Activated CD8-positive, alpha-beta memory T cell treated with anti-CD3 and anti-CD28 coated beads for 24 hours (primary cell): ENCODE measurements at places on chromosomes 1 and 21.

DNA sequence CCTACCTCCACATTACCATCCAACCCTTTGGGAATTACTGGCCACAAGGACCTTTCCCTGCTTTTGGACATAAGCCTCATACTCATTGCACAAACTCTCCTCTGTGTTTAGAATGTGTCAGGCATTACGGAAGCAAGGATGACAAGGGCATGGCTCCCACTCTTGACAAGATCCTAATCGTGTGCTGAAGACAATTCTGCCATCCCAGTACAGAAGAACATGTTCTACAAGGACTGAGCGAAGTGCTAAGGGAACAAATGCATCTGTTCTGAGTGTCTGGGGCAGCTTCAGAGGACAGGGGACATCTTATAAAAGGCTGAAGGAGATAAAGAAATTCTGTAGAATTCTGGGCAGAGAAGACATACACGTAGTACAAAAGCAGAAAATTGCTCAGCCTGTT, 378.5 kb upstream of the CAMK1G start:
- no peak for DNase-seq

GRCh38 chr1:94244816-94245215, 7.4 kb upstream of the ARHGAP29 start:
- no peak for DNase-seq

- no peak for DNase-seq
Observed at GRCh38 chr1:200035956-200036618, 8.6 kb downstream of the NR5A2 start.

- peak; percentile 73 for DNase-seq
Observed at GRCh38 chr1:116826818-116827606, 72.8 kb downstream of the CD2 start.

GRCh38 chr1:28540651-28541050, 12.2 kb upstream of the TRNAU1AP start:
- DNase-seq: no peak

GRCh38 chr1:65558215-65558614, 137.7 kb downstream of the LEPR start:
- no peak for DNase-seq

DNA sequence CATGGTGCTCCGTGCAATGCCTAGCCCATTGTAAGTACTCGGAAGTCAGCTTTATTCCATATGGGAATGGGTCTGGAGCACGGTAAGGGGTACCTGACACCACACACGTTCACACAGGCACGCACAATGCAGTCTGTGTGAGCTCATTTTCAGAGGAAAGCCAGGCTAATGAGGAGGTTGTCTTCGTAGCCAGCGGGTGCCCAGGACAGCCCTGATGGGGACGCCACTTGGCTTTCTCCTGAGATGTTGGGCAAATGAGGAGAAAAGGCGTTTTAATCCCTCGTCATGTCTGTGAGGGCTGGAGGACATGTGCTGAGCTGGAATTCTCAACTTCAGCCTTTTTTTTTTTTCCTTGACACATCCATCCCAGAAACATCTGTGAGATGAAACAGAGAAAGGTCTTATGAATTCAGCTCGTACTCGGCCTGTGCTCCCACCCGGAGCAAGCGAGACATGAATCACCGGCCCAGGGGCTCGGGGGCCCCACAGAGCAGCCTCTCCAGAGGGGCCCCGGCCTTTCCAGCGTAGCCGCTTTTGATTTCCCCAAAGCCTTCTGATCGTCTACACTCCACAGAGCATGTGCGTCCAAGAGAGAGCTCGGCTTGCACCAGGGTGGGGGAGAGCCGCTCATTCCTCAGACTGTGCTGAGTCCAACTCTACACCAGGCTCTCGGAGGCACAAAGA, 125.1 kb downstream of the EPHB2 start:
- no peak for DNase-seq

GRCh38 chr1:87684713-87685205, 356.1 kb downstream of the LMO4 start:
- no peak for DNase-seq

DNA sequence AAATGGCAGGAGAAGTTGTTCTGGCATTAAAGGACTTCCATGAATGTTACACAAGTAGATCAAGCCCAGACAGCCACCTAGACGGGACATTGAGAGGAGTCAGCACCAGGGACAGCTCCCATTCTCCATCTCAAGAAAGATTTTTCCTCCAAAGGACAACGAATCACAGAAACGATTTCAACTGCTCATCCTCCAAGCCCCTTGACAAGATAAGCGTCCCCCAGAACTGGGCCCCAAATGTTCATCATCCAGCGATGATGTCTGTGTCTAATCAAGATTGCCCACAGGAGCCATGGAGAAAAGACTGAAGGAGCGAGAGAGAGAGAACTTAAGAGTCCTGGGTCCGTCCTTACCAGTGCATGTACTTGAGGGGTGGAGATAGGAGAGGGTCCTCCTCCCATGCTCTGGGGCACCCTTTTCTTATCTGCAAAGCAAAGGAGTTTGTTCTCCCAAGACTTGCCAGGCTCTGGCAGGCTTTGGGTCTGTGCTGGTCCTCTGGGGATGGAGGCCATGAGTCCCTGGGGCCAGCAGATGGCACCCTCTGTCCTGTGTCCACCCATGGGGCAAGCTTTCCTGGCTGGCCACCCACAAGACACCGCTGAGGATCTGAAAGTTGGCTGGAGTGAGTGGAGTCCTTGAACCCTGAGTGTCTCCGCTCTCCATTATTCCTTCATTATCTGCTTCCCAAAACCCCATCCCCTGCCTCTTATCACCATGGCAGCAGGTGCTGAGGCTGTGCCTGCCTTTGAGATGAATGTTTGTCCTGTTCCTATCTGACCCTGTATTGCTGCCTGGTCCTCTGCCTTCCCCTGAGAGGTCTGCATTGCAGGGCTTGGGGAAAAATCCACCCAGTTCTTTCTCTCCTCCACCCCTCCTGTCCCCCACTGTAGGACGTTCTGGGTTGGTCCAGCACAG, 164.6 kb downstream of the ACTL8 start:
- DNase-seq: peak; percentile 38

DNA sequence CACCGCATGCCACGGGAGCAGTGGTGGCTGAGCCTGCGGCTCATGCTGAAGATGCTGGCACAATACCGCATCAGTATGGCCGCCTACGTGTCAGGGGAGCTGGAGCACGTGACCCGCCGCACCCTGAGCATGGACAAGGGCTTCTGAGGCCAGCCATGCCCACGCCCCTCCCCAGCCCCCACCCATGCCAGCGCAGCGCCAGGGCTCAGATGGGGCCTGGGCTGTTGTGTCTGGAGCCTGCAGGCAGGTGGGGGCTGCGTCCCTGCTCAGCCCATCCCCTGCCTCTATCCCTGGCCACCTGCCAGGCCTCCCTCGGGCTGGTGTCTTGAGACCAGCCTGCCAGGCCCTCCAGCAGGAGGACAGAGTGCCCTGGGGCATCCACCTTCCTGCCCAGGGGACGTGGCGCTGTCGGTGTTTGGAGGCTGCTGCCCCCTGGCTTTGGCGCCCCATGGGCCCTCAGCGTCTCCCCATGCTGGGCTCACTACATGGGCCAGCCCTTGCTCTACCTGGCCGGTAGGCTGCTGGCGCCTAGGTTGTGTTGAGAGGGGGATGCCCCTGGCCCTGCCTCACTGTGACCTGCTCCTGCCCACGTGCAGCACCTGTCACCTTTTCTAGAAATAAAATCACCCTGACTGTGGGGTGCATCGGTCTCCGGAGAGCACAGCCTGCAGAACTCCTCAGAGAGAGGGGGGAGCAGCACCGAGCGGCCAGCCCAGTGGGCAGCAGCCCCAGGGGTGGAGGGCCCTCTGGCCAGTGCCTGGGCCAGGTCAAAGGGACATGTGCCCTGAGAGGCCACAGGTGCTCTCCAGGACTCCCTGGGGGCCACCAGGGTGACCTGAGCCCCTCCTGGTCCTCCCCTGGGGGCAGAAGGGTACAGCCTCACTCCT, 12.2 kb downstream of the CFAP410 start:
- no peak for DNase-seq

- no peak for DNase-seq
Observed at GRCh38 chr1:97505289-97505688, 415.5 kb downstream of the DPYD start.

DNA sequence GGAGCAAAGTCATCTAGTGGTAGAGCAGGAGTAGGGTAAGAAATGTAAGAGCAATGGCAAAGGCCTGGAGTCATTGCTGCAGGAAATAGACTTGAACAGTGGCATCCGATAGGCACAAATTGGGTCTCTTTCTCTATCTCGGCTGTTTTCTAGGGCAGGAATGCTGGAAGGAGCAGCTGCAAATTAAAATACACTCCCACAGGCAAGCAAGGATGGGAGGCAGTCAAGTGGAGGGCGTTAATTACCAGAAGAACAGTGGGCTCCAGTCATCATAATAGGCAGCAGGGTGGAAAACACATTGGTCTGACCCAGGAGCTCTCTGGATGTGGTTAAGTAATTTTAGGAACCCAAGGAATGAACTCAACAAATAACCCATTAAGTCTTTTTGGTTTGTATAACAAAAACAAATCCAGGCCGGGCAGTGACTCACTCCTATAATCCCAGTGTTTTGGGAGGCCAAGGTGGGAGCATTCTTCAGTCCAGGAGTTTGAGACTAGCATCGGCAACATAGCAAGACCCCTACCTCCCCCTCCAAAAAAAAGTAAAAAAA, 7.8 kb upstream of the TDRD5 start:
- no peak for DNase-seq

- DNase-seq: no peak
Observed at GRCh38 chr1:173913111-173913510, 4.0 kb downstream of the SERPINC1 start.

GRCh38 chr21:41446586-41446985, 20.5 kb downstream of the MX1 start:
- DNase-seq: no peak

GRCh38 chr1:2594001-2594640, 7.5 kb downstream of the PRXL2B start:
- DNase-seq: no peak
